Brain microvascular endothelial cell (primary cell): ENCODE measurements at places on chromosomes 6 and 20.

DNA sequence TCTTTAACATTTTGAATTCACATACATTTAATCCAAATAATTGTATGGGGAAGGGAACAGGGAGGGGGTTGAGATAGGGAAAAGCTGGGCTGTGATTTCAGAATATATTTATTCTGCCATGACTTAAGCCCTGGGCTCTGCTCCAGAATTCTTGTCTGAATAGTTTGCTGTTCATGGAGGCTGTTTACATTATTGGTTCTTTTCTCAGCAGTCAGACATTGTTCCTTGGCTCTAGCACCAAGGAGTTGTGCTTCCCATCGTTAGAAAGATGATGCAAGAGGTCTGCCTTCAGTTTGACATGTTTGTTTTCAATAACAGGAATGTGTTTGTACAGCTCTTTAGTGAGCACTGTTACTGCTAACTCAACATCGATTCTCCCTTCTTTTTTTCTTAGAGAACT, 198.8 kb upstream of the CDYL start:
- DNase-seq = peak; percentile 88

GRCh38 chr6:26003102-26003694, 40.6 kb downstream of the TRIM38 start:
- peak; percentile 54 for DNase-seq

GRCh38 chr6:156846845-156847599, 69.8 kb downstream of the ARID1B start:
- DNase-seq = no peak

DNA sequence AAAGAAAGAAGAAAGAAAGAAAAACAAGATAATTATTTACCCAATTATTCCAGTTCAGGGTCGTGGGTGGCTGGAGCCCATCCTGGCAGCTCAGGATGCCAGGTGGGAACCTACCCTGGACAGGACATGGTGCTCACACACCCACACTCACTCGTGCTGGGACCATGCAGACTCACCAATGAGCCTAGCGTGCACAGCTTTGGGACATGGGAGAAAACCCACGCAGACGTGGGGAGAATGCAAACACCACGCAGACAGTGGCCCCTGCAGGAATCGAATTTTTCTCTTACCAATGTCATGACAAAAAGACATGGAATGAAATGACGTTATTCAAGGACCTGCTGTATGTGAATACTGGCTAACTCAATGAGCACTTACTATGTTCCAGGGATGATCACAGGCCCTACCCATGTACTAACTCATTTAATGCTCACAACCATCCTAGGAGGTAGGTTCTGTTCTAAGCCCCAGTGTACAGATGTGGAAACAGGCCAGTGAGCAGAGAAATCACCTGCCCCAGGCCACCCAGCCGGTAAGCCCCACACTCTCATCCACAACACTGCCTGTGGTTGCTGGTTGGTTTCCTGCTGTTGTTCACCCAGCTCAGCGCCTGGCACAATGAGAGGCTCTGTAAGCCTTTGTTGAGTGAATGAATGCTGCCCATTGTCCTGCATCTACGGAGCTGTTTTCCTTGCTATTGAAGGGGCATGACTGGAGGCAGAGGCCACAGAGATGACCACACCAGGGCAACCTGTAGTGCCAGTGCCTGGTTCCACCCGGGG, 6.8 kb upstream of the PI16 start:
- DNase-seq = no peak

- no peak for DNase-seq
Observed at GRCh38 chr6:11952316-11952715, 59.8 kb upstream of the HIVEP1 start.

DNA sequence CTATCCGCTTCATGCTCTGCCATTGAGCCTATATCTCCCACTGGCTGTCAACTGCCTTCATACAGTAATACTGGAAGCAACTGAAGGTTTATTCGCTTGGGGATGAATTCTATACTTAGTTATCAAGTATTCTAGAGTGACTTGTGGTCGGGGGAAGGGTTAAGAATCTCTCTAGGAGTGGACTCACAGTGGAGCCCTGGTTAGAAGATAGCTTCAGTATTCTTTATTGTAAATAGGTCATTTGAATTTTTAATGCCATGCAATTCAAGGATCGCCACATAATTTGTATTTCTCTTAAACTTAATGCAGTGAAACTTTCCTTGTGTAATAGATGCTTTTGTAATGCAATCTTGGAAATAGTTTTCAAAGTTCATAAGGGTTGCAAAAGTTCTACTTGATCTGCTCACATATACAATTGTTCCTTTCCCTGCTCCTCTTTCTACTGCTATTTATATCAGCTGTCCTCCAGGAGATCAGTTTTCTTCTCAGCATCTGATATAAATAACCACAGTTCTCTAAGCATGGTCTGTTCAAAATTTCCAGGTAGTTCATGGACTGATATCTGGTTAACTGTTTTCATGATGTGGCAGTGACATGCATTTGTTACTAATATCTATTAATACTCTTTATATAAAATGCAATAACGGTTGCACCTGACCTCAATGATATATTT, 120.3 kb downstream of the KCNQ5 start:
- no peak for DNase-seq

- DNase-seq = peak; percentile 25
Observed at GRCh38 chr20:44166008-44166407, 21.0 kb downstream of the JPH2 start.

- DNase-seq = no peak
Observed at GRCh38 chr6:39777661-39778060, 14.5 kb upstream of the DAAM2 start.

- no peak for DNase-seq
Observed at GRCh38 chr6:92756912-92757311, 662.4 kb downstream of the EPHA7 start.

DNA sequence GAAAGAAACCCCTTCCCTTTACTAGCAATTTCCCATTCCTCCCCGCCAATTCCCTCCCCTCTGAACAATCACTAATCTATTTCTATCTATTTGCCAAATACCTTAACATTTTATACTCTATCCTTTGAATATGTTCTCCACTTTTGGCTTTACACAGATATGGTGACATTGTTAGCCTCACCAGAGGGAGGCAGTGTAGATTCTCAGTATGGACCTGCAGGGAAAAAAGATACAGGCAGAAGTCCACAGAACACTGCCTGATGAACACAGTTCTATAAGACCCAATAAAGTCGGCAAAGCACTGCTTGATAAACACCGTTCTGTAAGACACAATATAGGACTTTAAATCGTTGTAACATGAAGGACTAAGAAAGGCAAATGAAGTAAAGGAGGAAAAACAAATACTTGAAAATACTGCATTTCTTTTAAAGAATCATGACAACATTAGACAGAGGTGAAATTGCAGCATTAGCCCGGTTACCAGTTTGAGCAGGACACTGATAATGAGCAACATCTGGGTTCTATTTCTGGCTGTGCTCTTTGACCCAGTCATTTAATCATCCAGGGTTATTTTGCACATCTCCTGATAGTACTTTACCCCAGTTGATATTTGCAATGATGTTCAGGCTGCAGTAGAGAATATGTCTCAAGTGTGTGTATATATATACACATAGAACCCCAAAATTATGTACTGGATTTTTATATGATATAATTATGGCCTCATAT, 296.8 kb downstream of the UTRN start:
- peak; percentile 38 for DNase-seq

- DNase-seq = no peak
Observed at GRCh38 chr6:98847779-98848538, 13.6 kb downstream of the POU3F2 start.

DNA sequence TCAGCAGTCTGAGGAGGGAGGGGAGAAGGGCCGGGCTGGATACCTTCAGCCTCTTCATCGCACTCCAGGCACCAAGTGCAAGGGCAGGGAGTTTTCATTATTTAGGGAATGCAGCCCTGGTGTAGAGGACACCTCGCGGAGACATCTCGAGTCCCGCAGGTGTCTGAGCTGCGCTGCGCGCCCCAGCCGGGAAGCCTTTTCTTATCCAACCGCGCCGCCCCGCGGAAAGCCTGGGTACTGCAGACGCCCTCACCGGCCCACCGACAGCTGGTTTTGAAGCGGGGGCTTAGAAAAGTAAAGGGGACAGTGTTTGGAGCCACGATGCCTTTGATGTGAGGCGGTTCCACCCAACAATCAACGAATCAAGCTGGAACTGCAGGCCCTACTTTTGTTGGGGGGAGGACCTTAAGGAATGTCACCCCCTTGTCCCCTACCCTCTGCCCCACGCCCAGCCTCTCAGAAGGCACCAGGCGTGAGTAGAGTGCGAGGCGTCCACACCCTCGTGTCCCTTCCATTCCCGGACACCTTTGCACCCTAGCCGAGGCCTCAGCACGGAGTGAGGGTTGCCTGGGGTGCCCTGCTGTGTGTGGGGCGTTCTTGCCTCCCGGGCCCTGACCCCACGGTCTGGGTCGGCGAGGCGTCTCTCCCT, 8.6 kb downstream of the NKX2-2 start:
- peak; percentile 29 for DNase-seq
